ENCODE measurements at places on chromosomes 6 and 20.

GRCh38 chr6:101931766-101932165 is 538.3 kb downstream of the GRIK2 start:
- no peak for DNase-seq

GRCh38 chr20:17066902-17067301 is 159.9 kb upstream of the PCSK2 start:
- DNase-seq = no peak

- DNase-seq = no peak
Observed at GRCh38 chr6:153207617-153208016, 76.5 kb upstream of the RGS17 start.

GRCh38 chr6:80962382-80962781 is 790.1 kb downstream of the TENT5A start:
- DNase-seq = no peak

GRCh38 chr20:13412806-13413445 is 191.9 kb downstream of the ISM1 start:
- DNase-seq = no peak
